H1 (cell line): ENCODE measurements at places on chromosomes 2 and 18.

DNA sequence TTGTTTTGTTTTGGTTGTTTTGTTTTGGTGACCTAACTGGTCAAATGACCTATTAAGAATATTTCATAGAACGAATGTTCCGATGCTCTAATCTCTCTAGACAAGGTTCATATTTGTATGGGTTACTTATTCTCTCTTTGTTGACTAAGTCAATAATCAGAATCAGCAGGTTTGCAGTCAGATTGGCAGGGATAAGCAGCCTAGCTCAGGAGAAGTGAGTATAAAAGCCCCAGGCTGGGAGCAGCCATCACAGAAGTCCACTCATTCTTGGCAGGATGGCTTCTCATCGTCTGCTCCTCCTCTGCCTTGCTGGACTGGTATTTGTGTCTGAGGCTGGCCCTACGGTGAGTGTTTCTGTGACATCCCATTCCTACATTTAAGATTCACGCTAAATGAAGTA, at the start of gene TTR:
Gene TTR (plus strand): TSS at position 250 of the 400 bp plus-strand sequence. CDS start 26 bp downstream, at position 276.
- no peak for DNase-seq

GRCh38 chr18:79572848-79573451, 106.7 kb upstream of the CTDP1 start:
- no peak for DNase-seq

- no peak for DNase-seq
These were observed 33.6 kb upstream of the AP1S3 start for GRCh38 chr2:223870840-223871611.

DNA sequence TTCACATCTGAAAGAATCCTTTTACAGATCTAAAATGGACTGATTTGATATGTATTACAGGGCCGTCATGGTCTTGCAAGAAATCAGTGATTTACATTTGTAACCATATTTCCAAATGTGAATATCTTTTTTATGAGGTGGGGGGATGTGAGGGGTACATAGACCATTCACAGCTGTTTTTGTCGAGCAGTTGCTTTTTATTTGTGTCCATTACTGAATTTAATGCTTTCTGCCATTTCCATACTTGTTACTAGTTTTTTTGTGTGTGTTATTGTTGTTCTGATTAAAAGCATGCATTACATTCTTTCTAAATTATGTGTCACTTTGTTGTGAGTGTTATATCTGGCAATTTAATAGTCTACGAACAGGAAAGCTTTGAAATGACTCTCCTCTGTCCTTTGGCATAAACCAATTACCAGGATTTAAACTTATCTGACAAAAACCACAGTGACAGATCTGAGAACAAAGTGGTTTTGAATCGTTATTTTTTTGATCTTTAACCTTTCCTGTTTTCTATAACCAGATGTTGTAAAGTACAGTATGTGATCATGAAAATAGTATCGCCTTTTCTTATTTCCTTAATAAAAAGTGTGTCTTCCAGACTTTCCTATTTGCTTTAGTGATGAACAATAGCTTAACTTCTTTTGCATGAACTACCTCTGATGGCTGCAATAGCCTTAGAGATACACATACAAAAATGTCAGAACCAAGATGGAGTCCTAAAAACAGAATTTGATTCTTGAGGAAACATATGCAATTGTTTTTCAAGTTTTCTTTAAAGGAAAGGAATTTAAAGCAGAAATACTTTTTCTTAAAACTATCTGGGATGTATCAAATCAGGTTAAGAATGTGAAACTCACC, 354.2 kb upstream of the ACVR2A start:
- DNase-seq, result no peak

GRCh38 chr2:220394433-220394832, 767.0 kb downstream of the SLC4A3 start:
- DNase-seq, result no peak

GRCh38 chr18:48032876-48033789, 102.7 kb upstream of the SMAD2 start:
- DNase-seq, result no peak

DNA sequence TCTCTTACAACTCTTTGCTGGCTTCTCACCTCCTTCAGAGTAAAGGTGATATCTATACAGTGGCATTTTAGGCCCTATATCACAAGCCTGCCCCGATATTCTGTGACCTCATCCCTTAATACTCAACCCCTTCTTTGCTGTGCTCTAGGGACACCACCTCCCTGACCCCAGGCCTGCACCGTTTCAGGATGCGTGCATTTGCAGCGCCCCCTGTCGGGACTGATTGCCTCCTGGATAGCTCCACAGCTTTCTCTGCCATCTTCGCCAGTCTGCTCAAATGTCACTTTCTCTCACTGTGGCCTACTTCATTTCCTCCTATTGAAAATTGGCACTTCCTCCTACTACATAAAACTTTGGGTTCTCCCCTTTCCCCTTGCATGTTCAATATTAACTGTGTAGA, 289.6 kb downstream of the SOCS6 start:
- DNase-seq, result peak; percentile 95

DNA sequence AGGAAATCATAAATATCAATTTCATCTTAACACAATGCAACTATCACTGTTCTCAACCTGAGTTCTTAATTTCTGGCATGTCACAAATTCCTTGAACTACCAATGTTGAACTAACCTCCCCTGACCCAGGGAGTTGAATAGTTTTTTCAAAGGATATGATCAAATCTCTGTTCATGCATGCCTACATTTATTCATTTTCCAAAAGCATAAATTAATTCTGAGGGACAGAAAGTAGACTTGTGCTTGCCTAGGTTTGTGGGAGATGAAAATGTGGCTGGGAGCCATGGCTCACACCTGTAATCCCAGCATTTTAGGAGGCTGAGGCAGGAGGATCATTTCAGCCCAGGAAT, 175.7 kb downstream of the TGIF1 start:
- no peak for DNase-seq

DNA sequence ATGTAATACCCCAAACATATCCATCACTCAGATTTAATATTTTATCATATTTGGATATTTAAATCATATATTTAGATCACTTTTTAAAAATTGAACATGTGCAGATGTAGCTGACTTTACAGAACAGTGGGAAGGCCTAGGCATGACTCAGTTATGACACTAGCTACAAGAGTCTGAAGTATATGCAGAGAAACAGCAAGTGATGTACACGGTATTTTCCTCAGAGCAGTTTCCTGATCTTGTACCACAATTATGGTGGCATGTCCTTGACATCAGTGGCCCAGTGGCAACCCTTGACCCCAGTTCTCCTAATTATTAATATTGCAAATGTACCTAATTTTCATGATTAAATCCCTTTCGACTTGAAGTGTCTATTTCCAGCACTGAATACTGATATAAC, 28.2 kb downstream of the CDKL4 start:
- DNase-seq, result no peak

GRCh38 chr2:56288838-56289580, 105.2 kb downstream of the CCDC85A start:
- DNase-seq, result no peak

- DNase-seq, result no peak
These were observed 68.2 kb upstream of the MC2R start for GRCh38 chr18:13983506-13983905.

DNA sequence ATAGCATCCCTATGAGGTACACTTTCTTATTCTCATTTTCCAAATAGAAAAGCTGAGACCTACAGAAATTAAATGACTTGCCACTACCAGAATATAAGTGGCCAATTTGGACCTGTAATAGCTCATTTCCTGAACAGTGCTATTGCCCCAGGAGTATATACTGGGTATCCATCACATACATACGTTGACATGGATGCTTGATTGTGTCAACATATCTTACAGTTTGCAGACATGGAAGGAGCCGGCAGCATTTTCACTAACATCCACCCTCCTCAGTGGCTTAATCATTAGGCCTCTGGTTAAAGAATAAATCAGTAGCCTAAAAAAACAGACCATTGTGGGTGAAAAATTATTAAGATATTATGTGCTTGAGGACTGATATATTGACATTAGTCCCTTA, 829.3 kb downstream of the LRP1B start:
- DNase-seq, result no peak

DNA sequence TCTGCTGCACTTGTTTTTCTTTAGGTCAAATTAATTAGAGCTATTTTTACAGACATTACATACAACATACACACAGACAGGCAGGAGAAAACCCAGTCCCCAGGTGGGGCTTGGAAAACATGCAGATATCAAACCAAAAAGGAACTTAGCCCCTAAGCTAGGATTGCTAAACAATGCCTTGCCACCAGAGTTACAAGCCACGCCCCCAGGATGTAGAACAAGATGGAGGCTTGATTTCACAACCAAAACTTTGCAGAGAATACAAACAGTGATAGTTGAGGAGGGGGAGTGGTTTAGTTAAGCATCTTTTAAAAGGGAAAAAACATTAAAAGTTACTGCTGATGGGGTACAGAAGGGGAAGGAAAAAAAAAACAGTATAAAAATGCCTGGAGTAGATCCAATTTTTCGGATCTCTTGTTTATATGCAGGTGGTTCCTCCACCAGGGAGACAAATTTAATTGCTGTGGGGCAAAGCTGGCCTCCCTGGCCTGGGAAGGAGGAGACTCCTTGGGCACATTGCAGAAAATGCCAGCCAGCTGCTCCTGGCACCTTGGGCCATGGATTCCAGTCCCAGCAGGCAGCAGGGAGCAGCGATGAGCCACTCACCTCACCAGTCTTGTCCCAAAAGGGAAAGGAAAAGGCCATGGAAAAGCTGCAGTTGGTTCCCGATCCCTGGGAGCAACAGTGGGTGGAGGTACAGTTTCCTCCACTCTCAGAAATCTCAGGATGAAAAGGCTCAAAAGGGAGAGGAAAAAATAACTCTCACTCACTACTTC, 348.4 kb upstream of the REG3G start:
- no peak for DNase-seq

DNA sequence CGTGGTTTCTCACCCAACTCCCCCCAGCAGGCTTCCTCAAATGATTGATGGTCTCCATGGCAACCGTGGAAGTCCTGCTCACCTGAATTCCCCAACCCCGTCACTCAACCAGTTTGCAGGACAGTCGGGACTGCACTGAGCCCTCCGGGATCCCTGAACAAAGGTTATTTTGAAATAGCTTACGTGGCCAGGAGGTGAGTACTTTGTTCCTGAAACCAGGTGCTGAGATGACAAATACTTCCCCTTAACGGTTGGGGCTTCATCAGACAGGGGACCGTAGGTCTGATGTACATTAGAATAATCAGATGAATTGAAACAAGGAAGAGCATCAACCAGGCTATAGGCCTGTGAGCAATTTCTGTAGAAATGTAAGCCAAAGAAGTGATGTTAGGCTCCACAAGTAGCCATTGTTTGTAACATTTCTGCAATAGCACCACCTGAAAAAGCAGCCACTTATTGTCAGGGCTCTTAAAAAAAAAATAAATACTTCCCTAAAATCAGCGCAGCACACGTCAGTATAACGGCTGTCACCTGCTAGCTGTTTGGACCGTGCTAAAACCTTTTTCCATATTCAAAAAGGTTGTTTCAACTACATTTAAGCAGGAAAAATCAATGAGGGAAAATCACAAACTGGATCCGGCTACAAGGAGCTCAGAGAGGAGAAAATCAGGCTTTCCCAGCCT, 206.4 kb upstream of the ID2 start:
- DNase-seq, result no peak

DNA sequence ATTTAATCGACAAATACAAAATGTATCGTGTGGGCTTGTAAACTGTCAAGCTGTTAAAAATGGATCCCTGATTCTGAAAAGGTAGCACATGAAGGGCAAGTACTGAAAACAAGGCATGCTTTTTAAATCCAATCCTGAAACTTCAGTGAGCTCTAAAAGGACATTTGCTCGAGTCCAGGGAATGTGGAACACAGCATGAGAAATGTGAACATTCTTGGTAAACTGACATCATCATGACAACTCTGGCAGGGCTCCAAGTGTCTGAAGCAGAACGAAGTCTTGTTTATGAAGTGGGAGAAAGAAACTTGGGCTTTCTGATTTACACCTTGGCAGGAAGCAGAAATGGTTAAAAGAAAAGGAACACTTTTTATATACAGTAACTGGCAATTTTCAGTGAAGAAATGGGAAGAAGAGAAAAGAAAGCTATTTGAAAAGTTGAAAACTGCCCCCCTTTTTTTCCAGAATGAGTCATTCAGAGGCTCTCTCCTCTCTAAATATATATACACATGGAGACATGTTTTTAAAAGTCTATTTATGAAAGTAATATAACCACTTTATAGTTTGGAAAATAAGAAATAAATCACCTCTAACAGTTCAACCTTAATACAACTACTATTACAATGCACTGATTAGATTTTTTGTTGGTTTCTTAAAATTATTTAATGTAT, 120.8 kb downstream of the GAREM1 start:
- DNase-seq, result no peak

- no peak for DNase-seq
These were observed 34.9 kb downstream of the CFAP210 start for GRCh38 chr2:169659320-169659719.

DNA sequence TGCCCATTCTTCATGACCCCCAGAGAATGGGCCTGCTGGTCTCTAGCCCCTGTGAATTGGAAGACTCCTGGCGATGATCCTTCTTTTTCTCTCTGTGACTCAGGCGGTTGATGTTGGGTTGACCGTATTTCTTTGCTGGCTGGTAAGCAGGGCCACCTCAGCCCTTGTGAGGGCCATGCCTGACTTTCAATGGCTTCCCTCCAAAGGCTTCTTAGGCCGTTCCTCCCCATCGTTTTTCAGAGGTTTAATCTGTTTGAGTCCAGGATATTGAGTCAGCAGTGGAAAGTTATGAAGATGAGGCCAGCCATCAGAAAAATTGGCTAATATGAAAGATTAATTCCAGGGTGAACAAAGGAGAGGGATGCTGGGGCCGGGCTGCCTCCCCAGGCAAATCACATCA, 13.6 kb downstream of the HPCAL1 start:
- no peak for DNase-seq

DNA sequence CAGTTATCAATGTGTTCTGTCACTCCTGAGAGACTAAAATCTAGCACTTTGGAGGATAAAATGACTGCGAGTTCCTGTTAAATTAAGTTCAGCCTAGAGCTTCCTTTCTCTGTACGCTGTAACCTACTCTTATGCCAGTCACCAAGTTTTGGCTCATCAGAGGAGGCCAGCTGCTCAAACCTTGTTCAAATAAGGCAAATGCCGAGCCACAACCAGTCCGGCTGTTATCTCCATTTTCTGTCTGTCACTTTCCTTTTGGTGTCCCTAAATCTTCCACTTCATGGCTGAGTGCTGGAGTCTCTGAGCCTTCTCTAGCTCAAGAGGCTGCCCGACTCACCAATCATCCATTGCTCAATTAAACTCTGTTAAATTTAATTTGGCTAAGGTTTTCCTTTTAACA, 33.5 kb upstream of the PXDN start:
- DNase-seq, result no peak

DNA sequence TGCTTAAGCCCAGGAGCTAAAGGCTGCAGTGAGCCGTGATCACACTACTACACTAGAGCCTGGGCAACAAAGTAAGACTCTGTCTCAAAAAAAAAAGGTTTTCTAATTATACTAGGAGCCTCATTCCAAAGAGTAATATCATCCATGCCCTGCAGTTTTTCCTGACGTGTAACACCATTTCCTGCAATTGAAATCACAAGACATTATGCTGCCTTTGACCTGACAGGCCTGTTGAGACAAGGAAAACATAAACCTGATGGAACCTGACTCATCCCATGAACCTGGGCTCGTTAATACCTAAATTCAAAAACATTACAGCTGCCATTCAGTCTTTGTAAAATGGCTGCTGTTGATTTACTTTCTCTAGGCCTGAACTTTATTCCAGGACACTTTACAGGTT, 58.7 kb upstream of the PEX13 start:
- no peak for DNase-seq

- no peak for DNase-seq
These were observed 332.8 kb upstream of the SOX11 start for GRCh38 chr2:5359397-5359796.
